ENCODE measurements at places on chromosomes 2 and 18.

- DNase-seq = no peak
These were observed 601.1 kb upstream of the SETBP1 start for GRCh38 chr18:44079606-44080005.

GRCh38 chr2:233062451-233062850 lies 2.3 kb downstream of the INPP5D start:
- DNase-seq = no peak

DNA sequence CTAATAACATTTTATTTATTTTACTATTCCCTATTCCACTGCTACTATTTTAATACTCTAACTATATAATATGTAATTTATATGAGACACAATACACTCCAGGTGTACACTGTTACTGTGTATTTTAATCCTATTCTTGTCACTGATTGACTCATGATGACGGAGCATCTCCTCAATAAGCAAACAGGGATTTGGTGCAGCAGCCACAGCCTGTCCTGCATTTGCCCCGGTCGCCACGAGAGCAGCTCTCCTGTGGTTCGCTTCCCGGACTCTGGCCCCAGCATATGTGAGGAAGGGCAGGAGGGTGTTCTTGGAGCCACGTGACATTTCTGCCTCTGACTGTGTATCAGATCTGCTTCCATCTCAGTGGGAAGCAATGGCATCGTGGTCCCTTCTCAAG lies 74.1 kb upstream of the PXDN start:
- no peak for DNase-seq

DNA sequence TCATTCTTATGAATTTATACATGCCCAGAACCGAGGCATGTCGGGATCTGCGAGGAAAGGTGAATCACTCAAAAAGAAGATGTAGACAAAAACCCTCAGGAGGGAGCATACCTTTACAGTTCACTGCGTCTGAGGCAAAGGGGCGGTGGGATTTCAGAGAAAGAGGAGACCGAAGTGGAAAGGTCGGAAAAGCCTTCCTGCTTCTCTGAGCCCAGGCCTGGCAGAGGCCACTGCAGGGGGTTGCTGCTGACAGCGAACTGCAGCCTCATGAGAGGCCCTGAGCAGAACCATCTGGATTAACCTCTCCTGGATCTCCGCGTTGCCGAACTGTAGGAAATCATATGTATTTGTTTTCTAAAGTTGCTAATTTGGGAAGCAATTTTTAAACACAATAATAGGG lies 713.1 kb upstream of the SOX11 start:
- DNase-seq = no peak

- DNase-seq = no peak
These were observed 44.9 kb downstream of the AQP12A start for GRCh38 chr2:240736281-240737250.

Data from omental fat pad (tissue), 4 donors.